Activated CD4-positive, alpha-beta T cell treated with anti-CD3 and anti-CD28 coated beads for 1 hour (primary cell): ENCODE measurements at places on chromosomes 1 and 21.

DNA sequence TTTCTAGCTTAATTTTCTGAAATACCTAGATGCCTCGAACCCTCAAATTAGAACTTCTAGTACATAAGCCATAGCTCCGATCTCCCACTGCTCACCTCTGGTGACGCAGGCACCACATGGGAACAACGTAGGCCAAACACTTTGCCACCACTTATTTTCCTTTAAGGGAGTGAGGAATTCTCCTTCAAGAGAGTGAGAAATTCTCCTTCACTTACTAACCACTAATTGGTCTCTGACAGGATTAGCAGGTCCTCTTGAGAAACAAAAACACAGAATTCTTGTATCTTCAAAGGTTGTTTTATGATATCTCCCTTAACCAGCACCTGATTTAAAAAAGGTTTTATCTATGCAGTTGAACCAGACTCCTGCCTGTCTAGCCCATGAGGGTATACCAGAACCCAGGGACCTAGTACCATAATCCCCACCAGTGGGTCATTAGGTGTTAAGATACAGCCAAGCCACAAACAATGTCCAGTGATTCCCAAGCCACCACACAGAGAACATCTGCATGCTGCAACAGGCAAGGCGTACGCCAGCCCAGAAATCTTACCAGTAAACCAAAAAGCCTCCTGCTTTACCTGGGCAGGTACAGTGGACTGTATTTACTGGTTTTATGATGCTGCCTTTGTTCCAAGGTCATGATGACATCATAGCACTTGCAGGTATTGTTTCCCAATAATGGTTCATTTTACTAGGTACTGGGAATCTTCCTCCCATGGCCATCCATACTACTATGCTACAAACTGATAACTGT lies 20.3 kb upstream of the CXADR start:
- no peak for DNase-seq

- DNase-seq = no peak
Observed at GRCh38 chr1:224106568-224107281, 7.2 kb upstream of the FBXO28 start.

GRCh38 chr1:90952906-90953305 lies 68.9 kb downstream of the ZNF644 start:
- DNase-seq = no peak

DNA sequence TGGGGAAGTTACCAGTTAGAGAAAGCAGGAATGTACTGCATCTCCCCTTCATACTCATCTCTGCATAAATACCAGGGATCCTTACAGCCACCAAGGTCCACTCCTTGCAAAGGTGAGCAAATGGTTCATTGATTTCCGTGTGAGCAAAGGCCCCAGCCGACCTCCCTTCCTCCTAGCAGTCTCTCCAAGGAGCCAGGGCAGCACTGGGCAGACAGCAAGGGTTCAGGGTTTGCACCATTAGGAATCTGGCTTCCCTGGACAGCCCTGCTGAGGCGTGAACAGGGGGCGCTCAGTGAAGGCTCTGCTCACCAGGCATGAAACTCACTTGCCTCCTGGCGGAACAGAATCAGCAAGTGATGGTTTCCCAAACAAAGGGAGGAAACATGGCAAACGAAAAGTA lies 65.7 kb downstream of the MRPL37 start:
- DNase-seq = no peak

- no peak for DNase-seq
Observed at GRCh38 chr1:62724430-62724829, 36.2 kb upstream of the DOCK7 start.

DNA sequence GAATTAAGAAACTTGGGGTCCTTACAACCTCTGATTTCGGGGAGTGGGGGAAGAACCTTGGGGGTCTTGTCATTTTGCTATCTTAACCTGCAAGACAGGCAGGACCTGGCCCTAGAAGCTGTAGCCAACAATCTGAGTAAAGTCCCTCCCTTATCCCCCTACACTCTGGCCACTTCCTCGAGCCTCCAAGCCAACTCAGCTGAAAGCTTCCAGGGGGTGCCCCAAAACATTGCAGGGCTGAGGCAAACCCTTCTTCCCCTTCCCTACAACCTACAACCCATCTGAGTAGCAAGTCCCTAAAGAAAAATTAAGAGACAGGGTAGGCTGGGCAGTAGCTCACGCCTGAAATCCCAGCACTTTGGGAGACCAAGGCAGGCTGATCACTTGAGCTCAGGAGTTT lies 5.0 kb downstream of the CERS2 start:
- no peak for DNase-seq

- DNase-seq = no peak
Observed at GRCh38 chr1:58718435-58718834, 18.6 kb upstream of the MYSM1 start.

- no peak for DNase-seq
Observed at GRCh38 chr1:117373932-117374331, 6.7 kb downstream of the MAN1A2 start.

GRCh38 chr1:74222701-74223100 lies 12.5 kb upstream of the TNNI3K start:
- DNase-seq = no peak

DNA sequence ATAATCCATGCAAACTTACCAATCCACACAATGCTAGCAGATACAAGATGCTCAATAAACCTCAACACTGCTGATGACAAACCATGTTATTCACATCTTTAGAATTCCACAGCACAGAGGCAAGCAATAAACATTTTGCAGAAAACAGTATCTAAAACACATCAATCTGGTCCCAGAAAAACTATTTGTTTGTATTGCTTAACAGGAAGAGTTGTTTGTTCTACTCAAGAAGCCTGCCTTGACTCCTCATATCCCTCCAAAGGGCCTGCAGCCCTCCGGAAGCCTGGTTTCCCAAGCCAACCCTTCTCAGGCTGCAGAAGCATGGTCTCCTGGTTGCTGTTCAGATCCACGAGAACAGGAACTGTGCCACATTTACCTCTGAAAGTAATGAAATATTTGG lies 139.7 kb downstream of the RERE start:
- DNase-seq = no peak

- DNase-seq = no peak
Observed at GRCh38 chr1:47651311-47652089, 213.7 kb downstream of the FOXD2 start.

DNA sequence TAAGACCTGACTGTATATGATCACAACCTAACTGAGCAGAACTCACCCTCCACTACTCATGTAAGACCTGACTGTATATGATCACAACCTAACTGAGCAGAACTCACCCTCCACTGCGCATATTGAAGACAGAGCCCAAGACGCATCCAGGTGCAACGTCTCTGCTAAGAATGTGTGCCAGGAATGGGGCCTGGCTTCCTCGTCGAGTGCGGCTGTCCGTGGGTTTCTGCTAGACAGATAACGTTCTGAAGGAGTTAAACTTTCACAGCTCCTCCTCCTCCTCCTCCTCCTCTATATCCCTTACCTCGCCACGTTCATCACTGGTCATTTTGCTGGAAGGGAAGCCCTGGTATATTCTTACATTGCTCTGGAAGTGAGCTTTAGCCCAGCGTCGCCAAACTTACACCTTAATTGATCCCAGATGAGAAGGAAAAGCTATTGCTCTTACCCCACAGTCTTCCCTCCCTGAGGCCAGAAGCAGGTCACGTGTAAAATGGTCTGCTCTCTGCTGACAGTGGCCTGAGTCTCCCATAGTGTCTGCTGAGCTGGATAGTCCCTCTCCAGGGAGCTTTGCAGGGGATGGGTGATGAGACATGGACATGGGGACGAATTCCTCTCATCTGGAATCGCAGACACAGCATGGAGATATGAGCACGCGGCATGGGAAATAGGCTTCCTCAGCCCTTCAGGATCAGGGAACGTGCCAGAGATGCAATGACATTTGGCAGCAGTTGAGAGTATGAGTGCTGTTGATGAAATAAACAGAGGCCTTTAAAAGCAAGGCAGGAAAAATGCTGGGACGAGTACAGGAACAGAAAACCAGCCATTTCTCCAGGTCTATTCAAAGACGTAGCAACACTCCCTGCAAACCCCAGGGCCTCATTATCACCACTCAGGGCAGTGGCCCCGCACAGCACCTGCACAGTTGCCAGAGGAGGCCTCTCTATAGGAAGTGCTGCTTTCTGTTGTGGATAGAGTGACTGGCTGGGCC lies 528.1 kb downstream of the KIF26B start:
- DNase-seq = no peak

- DNase-seq = no peak
Observed at GRCh38 chr1:54812801-54813484, 11.8 kb upstream of the TTC22 start.

GRCh38 chr1:32967888-32968568 lies 3.4 kb upstream of the RNF19B start:
- DNase-seq = no peak

DNA sequence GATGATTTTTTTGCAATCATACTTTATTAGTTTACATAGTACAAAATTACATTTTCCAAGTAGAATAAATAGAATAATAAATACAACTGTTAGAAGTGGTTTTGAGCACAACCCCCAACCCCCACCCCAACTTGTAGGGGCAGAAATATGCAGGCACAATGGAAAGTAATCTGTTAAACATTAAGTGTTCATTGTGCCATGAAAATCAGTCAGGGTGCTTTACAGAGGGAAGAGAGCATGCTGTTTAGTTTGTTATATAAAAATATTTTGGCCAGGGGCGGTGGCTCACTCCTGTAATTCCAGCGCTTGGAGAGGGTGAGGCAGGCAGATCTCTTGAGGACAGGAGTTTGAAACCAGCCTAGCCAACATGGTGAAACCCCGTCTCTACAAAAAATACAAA lies 2.6 kb downstream of the OR10T2 start:
- no peak for DNase-seq

- no peak for DNase-seq
Observed at GRCh38 chr1:40396420-40396819, 22.9 kb downstream of the SMAP2 start.

DNA sequence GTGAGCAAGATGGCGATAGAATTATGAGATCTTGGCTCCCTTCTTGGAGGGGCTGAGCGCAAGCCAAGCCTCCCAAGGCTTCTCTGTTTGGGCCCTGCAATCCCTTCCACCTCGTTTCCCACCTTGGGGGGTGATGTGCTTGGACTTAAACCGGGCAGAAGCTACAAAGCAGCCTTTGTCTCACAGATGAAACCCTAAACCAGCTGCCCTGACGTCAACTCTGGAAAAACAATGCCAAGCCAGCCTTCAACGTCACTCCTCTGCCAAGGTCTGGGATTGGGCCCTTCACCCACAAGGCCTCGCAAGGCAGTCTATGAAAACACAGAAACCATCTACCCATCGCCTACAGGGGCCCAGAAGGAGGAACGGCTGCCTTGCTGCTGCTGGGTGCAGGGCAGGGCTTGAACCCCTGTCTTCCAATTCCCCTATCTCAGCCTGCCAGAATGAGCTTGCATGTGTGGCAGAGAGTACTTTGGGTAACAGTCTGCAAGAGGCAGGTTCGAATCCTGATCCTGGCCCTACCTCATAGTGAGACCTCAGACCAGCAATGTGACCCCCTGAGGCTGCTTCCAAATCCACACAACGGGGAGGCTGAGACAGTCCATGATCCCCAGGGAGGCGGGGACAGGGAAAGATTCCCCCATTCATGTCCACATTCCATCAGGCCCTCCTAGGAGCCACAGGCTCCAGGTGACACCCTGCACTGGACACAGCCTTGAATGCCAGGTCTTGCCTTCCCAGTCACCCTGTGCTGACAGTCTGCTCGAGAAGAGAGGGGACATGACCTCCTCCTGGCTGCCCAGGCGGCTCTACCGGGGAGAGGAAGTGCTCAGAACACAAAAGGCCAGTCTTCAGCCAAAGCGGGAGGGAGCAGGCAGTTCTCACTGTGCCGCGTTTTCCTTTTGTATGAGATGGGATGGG lies 15.0 kb downstream of the IFFO2 start:
- no peak for DNase-seq

DNA sequence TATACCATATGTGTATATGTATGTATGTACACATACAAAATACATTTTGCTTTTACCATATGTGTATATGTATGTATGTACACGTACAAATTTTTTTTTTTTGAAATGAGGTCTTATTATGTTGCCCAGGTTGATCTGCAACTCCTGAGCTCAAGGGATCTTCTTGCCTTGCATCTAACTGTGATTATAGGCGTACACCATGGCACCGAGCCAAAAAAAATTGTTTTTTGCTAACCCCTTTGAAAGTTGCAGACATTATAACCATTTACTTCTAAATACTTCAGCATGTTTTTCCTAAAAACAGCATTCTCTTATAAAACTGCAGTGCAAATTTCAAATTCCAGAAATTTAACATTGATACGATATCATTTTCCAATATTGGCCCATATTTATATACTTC lies 147.0 kb downstream of the POU2F1 start:
- DNase-seq = no peak

GRCh38 chr1:55063577-55063942 lies 24.2 kb downstream of the PCSK9 start:
- DNase-seq = no peak

DNA sequence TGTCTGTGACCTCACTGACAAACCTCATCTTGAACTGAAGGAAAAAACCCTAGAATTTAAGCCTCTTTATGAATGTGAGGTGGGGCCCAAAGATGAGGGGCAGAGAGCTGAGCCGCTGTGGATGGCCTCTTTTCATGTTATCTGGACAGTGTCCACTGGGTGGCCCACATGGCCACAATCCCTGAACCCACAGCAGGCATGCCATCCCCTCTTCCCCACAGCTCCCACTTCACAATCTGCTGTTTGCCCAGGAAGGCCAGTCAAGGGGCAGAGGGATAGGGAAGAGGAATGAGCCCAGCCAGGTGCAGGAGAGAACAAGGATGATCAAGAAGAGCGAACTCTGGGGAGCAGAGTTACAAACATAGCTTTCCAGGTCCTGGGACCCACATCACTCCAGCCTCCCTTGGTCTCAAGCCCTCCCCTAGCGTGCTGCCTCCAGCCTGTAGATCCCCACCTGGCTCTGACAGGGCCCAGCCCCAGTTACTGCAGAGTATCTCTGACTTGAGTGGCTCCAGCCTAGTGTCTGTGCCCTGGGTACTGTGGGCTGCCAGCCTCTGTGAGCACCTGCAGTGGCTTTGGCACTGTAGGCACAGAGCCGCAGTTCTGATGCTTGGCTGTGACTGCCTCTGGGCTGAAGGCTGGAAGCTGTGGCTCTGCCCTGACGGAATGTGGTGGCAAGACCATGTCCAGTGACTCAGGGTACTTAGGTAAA lies 1.9 kb upstream of the SLFNL1 start:
- no peak for DNase-seq

GRCh38 chr1:176559878-176560277 lies 96.9 kb downstream of the PAPPA2 start:
- no peak for DNase-seq

- no peak for DNase-seq
Observed at GRCh38 chr1:11174261-11174942, 14.8 kb upstream of the ANGPTL7 start.

DNA sequence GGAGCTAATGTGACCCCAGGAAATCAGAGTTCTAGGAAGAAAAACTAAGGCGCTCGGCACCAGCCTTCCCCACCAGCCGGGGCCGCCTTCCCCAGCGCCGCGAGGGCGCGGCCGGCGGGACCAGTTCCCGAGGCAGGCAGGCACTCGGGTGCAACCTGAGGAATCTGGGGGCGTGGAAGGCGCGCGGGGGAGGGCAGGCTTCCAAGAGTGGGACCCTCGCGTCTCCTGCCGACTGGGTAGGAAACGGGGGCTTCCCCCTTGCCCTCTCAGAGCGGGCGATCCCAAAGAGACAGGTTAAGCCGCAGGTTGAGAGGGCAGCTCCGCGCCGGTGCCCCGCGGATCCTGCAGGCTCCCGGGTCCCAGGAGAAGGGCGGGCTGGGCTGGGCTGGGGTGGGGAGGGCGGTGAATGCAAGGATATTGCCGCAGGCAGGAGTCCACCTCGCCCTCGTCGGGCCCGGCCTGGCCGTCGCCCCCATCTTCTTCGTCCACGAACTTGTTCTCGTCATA lies 431 bp downstream of the ARPC5 start:
- no peak for DNase-seq
